ENCODE measurements at places on chromosomes 13 and 19.

- no peak for DNase-seq
These were observed 28.1 kb downstream of the MICOS13 start for GRCh38 chr19:5652261-5652660.

DNA sequence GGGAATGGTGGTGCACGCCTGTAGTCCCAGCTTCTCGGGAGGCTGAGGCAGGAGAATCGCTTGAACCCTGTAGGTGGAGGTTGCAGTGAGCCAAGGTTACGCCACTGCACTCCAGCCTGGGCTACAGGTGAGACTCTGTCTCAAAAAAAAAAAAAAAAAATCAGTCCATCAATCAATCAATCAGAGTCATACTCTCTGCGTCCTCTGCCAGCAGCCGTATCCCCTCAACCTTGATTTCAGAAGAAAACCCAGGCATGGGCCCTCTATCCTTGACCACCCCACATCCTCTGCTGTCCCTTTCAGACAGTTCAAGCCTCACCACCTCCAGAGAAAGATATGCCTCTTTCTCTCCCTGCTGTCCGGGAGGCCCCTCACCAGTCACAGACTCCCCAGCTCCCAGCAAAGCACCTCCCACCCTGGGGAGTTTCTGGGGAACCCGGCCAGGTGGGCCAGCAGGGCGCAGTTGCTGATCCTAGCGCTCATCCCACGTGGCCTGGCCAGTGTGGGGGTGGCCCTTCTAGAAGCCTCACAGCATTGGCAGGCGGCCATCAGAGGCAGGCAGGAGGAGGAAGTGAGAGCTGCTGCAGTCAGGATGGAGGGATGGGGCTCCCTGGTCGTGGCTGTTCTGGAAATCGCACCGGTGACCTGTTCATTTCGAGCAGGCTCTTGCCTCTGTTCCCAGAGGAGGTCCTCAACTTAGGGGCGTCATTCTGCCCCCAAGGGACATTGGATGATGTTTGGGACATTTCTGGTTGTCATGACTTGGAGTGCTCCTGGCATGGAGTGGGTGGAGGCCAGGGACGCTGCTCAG, 10.2 kb upstream of the JSRP1 start:
- DNase-seq, result no peak

DNA sequence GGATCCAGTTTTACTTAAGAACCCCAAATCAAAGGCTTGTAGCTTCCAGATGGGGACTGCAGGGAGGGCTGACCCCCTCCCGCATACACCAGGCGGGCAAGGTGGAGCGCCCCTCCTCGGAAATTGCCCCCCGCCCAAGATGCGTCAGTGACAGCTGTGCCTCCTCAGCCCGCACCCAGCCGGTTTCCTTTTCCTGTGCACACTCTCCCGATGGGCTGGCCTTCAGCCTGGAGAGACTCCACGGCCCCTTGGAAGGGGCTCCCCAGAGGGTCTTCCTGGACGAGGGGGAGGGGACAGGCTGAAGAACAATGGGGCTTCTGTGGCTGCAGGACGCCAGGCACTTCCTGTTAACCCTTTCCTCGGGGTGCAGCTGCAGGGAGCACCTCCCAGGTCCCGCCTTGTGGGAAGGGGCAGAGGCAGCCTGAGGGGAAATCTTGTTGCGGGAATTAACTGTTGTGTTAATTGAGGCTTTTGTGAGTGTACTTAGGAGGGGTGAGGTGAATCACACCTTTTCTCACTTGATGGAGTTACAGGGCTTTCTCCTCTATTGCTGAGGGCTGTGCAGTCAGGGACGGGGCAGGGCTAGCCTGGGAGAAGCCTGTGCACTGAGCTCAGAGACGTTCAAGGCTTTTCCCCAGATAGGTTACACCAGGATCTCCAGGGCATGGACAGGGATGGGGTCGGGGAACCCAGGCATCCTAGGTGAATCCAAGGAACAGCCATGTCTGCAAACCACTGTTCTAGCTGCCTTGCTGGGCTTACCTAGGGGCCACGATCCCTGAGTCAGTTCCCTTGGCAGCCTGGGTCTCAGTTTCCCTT, 14.3 kb downstream of the IER2 start:
- peak; percentile 26 for DNase-seq

GRCh38 chr19:40523322-40524047, 53.2 kb upstream of the SHKBP1 start:
- DNase-seq, result no peak

- no peak for DNase-seq
These were observed 721.5 kb upstream of the KLHL1 start for GRCh38 chr13:70829748-70830147.

GRCh38 chr19:6214881-6215541, 64.8 kb downstream of the MLLT1 start:
- DNase-seq, result no peak

DNA sequence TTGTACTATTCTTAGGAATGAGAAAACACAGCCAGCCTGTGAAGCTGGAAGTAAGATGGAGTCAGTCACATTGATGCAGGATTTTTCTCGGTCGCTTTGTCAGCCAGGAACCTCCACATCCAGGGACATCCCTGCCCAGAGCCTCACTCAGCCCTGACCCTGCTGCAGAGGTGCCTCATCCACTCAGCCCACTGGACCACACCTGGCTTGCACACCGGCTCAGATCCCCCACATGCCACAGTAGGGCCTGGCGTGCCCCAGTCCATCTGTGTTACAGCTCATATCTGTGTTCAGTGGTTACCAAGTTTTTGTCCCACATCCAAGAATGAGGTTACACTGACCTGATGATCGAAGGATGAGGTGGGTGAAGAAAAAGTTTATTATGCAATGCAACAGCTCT, 1315.4 kb downstream of the SLITRK1 start:
- DNase-seq, result no peak

DNA sequence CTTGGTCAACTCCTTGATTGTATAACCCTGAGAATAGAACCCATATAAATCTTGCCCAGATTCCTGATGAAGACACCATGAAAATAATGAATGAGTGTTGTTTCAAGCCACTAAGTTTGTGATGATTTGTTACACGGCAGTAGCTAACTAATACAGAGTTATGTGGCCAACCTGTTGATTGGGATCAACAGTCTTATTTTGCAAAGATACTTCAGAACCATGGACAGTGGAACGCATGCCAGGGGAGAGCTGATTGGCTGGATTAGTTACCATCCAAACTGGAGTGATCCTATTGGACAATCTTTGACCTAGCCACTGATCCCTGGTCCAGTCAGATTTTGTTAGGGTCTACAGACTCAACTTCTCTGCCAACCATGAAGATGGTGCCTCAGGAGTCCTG, 26.6 kb downstream of the CD70 start:
- no peak for DNase-seq

- DNase-seq, result no peak
These were observed 538 bp downstream of the LSM4 start for GRCh38 chr19:18322318-18322758.
